Regular cardiac myocyte (primary cell): ENCODE measurements at places on chromosomes 11 and 22. TPM values are rescaled to one million over a fixed set of nuclear protein-coding genes. Genes with fewer than 3 reads are reported as not detected.

The CPT1B gene
- total RNA-seq, result 0.96 and 3.9 TPM in 2 replicates

The OR4C11 gene
- total RNA-seq, result not detected in 2 replicates

The ROBO4 gene
- total RNA-seq, result 1.1 and 6.9 TPM in 2 replicates

The C11orf97 gene
- not detected in 2 replicates for total RNA-seq

The MOGAT2 gene
- total RNA-seq, result not detected in 2 replicates

The NRIP3 gene
- total RNA-seq, result 16.6 and 28.2 TPM in 2 replicates

The FJX1 gene
- total RNA-seq, result 156 and 193 TPM in 2 replicates

The OR8A1 gene
- not detected in 2 replicates for total RNA-seq

The CXCR5 gene
- total RNA-seq, result not detected in 2 replicates

The OSBP2 gene
- total RNA-seq, result 1.1 and 1.3 TPM in 2 replicates

The TEX54 gene
- not detected in 2 replicates for total RNA-seq

The GALNT18 gene
- total RNA-seq, result 4.4 and 10.4 TPM in 2 replicates

The BCO2 gene
- total RNA-seq, result 0.38 and 2.3 TPM in 2 replicates

The OR52E8 gene
- total RNA-seq, result not detected in 2 replicates

The CD6 gene
- total RNA-seq, result not detected in 2 replicates

The MCM5 gene
- total RNA-seq, result 14.4 and 87.8 TPM in 2 replicates
